Activated T-helper 9 cell treated with anti-CD3 and anti-CD28 coated beads, Interleukin-2, amount 50 U/mL, for 16 hours (primary cell): ENCODE measurements at places on chromosomes 5 and 9.

GRCh38 chr5:123659011-123659410, 147.0 kb downstream of the CSNK1G3 start:
- DNase-seq, result no peak

DNA sequence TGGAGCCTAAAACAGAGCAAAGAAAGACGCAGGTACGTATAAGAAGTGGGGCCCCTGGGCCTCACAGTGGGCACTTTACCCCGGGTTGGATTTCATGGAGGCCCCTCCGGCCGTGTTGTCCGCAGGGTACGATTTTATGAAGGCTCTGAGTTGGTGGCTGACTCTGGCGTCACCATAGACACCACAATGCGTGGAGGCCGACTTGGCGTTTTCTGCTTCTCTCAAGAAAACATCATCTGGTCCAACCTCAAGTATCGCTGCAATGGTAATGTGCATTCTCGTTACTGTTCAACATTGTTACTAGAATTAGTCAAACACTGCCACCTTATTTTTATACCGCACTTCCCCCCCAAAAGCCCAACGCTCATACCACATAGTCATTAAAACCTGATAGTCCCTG, 47.1 kb downstream of the THBS4 start:
- no peak for DNase-seq

- no peak for DNase-seq
Observed at GRCh38 chr5:179272326-179273072, 72.8 kb downstream of the ADAMTS2 start.

- no peak for DNase-seq
Observed at GRCh38 chr5:134577022-134577795, 51.7 kb downstream of the JADE2 start.

DNA sequence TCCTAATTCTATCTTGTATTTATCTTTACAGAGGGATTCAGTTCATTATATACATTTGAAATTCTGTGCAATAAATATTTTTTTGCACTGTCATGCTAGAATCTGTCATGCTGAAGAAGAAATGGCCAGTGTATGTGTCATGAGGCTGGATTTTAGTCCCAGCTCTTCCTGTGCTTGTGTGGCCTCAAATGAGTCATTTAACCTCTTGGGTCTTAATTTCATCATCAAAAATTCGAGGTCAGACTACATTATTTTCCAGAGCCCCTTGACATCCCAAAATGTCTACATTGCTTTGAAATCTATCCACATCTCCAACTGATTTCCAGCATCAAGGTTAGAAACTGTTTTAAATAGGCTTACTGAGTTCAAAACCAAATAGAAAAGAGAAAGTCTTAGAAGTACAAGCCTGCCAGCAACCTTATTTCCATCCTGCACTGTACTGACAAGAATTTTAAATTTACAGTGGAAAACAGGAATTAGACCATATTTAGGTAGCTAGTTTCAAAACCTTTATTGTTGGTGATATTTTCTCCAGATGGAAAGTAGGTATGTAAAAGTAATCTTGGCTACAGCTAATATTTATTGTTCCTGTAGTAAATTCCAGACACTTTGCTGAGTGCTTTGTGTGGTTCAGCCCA, 96.7 kb upstream of the MAMDC2 start:
- DNase-seq, result no peak

- no peak for DNase-seq
Observed at GRCh38 chr9:126981218-126981617, 66.6 kb downstream of the RALGPS1 start.

DNA sequence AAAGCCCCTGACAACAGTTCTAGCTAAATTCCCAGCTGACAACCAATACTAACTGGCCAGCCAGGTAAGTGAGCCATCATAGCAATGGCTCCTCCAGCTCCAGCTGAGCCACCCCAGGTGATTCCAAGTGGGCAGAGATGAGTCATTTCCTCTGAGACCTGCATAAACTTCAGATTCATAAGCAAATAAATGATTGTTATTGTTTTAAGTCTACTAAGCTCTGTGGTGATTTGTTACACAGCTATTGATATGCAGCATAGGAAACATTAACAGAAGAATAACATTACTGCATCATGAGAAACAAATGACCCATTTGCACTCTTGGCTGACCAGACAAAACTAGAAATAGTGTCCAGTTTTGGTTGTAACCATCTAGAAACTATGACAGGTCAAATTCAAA, 60.3 kb downstream of the TTC39B start:
- no peak for DNase-seq

DNA sequence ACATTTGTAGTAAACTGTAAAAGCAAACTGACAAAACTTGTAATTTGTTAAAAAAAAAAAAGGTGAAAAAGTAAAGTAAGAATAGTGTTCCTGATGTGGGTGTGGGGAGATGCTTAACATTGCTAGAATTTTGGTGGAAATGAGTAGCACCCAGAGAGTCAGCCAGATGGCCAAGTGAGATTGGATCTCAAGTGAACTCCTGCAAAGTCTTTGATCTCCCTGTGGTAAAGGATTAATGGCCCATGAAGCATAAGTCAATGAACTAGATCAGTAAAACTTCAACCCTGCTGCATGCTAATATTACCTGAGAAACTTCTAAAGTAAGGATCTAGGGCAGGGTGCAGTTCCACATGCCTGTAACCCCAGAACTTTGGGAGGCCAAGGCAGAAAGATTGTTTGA, 19.0 kb upstream of the FAM169A start:
- no peak for DNase-seq

- no peak for DNase-seq
Observed at GRCh38 chr9:4214486-4214885, 85.4 kb downstream of the GLIS3 start.

GRCh38 chr9:101587332-101588043, 7.3 kb downstream of the PPP3R2 start:
- DNase-seq, result no peak

DNA sequence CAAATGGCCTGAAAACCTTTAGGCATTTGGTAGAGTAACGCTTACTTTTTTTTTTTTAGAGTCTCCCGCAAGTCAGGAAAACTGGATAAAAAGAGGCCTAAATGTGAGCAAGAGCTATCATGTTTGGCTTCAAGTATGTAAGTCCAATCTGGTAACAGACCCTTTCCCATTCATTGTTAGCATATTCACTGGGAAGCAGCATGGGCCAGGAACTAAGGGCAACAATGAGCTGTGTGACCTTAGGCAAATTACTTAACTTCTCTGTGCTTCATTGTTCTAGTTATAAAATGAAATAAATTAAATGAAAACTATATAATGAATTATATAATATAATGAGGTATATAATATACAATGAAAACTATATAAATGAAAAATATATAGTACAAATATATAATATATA, 114.3 kb upstream of the PCA3 start:
- no peak for DNase-seq

GRCh38 chr9:110928599-110928998, 109.7 kb downstream of the LPAR1 start:
- no peak for DNase-seq

DNA sequence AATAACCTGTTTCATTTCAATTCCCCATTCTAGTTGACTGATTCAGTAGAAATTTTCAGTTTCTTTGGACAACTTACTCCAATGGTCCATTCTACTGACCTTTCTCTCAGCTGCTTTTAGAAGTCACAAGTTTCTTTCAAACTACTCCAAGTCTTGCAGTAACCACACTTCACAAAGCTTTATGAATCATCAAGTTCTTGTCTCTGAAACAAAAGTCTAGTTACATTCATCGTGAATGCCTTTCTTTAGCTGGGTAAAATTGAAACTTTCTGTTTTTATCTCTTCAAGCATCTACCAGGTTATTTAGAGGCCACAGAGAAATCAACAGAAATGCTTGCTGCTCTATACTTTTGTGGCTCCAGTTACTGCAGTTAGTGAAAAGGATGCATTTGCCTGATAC, 405.4 kb downstream of the TMEM232 start:
- no peak for DNase-seq

DNA sequence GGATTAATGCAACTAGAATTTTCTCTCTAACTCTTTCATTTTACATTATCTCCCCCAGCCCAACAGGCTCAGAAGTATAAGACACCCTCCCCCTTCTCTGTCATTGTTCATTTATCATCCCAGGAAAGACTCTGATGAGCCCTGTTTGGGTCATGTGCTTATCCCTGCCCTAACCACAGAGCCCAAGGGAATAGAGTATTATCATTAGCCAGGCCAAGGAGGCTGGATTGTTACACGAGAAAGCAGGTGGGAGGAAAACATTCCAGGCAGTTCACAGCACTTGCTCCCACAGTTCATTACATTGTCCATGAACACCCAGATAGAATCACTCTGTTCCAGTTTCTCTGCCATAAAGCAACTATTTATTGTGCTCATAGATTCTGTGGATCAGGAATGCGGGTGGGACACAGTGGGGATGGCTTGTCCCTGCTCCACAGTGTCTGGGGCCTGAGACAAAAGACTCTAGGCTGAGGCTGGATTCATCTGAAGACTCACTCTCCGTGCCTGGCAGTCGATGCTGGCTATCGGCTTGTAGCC, 59.5 kb upstream of the TMEM215 start:
- DNase-seq, result no peak

GRCh38 chr5:59483971-59484472, 409.5 kb downstream of the PDE4D start:
- DNase-seq, result no peak

DNA sequence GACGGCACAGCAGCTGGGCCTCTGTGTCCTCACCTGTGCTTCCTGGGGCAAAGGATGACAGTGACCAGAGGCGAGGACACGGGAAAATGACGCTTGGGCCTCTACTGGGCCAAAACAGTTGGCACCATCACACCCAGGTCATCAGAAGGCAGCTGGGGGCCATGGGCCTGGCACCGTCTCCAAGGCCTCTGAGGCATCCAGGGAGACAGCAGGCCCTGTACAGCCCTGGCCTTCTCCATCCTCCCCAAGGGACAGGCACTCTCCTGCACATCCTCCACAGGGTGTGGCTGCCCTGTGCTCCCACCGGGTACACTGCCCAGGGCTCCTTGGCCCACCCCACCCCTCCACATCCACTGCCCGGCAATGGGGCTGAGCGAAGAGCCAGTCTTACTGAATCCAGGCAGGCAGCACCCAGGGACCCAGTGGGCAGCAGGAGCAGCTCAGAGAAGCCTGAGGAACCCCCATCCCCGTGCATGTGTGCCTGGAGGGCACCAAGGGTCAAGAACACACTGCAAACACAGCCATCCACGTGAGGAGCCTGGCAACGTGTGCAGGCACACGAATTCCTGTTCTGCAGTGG, 4.0 kb downstream of the LPCAT1 start:
- no peak for DNase-seq

DNA sequence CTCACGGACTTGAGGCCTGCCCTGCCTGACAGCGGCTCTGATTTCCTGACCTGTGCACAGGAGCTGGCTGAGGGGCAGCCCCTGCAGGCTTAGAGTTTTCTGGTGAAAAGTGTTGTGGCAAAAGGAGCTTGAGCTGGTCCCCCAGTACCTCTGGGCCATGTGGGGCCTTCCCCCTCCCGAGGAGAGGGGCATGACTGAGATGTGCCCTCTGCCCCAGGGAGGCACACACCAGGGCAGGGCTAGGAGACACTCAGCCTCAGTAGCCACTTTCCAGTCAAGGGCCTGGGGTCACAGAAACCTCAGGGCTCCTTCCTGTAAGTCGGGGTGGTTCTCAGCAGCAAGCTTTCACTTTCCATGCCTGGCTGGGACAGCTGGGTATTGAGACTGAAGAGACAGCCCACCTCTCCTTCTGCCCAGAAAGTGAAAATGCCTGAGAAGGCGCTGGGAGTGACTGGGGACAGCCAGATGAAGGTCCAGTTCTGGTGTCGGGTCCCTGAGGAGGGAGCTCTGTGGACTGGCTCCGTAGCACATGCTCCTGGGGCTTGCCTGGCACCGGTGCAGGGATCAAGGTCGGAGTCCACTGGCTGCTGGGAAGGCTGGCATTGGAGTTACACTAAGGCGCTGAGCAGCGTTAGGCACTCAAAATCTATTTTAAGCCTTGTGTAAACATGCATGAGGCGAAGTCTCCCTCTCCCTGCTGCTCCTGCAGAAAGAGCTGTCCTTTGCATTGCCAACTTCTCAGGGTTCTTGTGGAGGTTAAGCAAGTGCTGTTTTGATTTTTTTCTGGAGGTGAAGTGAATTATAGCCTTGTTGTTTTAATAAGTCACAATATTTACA, 394.9 kb downstream of the GADD45G start:
- DNase-seq, result peak; percentile 28

DNA sequence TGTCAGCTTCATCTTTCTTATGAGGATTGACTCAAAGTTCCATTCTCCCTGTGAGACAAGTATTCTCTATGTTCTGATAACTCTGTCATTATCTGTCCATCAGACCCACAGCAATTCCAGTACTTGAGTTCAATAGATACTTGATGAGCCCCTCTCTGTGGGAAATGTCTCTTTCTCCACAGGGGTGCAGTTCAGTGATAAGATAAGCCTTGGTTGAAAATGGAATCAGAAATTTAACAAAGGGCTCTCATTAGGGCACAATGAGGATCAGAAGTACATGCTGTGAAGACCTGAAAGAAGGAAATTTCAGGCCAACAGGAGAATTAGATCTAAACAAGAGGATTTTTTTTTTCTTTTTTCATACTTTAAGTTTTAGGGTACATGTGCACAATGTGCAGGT, 737.3 kb downstream of the MTRR start:
- DNase-seq, result no peak
